ENCODE measurements at places on chromosomes 5 and 9. TPM values are rescaled to one million over a fixed set of nuclear protein-coding genes. Genes with fewer than 3 reads are reported as not detected.

DNA sequence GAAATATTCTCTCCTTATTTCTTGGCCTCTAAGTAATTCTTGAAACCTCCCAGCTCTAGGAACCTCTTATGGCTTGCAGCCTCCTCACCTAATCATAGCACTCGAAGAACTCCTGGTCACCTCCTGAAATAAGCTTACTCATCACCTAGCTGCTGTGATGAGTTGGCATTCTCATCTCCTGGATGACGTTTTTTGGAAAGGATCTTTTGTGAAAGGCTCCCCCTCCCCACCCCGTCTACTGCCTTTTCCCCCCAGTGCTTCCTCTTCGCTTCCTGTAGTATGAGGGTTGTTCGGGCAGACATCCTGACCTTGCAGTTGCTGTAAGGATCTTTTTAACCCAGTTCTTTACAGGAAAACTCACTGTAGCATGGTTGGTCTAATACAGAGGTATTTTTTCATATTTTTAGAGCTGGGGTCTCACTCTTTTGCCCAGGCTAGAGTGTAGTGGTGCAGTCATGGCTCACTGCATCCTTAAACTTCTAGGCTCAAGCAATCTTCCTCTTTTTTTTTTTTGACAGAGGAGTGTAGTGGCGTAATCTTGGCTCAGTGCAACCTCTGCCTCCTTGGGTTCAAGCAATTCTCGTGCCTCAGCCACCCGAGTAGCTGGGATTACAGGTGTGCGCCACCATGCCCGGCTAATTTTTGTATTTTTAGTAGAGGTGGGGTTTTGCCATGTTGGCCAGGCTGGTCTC, 41.8 kb downstream of the ARHGAP26 start:
- peak overlapping the region; percentile 83 for H3K27ac ChIP-seq
- DNase-seq, result no peak
- H3K4me1 ChIP-seq, result peaks cover 100% of the 10 kb centered on the region
- no peaks in the 10 kb centered on the region for H3K27me3 ChIP-seq
- no peaks in the 10 kb centered on the region for H3K36me3 ChIP-seq

DNA sequence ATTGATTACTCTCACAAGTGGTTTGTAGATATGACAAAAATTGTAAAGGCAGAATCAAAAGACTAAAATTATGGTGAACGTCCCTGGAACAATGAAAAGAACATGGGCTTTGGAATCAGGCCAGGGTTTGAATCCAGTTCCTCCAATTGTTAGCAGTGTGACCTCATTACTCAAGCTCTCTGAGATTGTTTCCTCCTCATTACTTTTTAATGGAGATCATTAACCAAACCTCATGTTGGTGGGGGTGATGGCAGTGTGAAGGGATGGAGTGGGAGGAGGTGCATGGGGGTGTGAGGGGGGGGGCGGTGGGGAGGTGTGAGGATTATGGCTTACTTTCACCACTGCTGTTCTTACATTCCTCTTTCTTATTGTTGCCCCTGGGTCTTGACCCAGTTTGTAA, 44.1 kb upstream of the FOXE1 start:
- no peak overlapping the region for H3K27ac ChIP-seq
- no peaks in the 10 kb centered on the region for H3K36me3 ChIP-seq
- no peak overlapping the region for H3K4me3 ChIP-seq
- DNase-seq, result no peak
- peaks cover 59% of the 10 kb centered on the region for H3K27me3 ChIP-seq
- peaks cover under 1% of the 10 kb centered on the region for H3K4me1 ChIP-seq

DNA sequence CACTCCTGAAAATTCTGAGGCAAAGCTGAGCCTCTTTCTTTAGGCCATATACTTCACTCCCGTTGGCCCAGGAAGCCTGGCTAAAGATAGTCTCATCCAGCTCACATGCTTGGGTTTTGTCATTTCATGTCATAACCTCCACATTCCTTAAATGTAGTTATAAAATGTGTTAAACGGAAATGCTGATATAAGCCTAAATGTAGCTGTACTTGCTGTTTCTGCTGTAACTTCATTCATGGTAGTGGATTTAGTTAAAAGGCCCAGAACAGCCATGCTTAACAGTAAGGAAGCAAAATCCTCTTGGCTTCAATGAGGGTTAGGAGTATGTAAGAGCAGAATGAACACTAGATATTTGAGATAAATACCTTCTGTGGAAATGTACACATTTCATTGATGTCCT, 135.8 kb upstream of the TMEM161B start:
- DNase-seq, result no peak
- H3K4me1 ChIP-seq, result peaks cover 19% of the 10 kb centered on the region
- H3K4me3 ChIP-seq, result no peak overlapping the region
- H3K27me3 ChIP-seq, result no peaks in the 10 kb centered on the region

DNA sequence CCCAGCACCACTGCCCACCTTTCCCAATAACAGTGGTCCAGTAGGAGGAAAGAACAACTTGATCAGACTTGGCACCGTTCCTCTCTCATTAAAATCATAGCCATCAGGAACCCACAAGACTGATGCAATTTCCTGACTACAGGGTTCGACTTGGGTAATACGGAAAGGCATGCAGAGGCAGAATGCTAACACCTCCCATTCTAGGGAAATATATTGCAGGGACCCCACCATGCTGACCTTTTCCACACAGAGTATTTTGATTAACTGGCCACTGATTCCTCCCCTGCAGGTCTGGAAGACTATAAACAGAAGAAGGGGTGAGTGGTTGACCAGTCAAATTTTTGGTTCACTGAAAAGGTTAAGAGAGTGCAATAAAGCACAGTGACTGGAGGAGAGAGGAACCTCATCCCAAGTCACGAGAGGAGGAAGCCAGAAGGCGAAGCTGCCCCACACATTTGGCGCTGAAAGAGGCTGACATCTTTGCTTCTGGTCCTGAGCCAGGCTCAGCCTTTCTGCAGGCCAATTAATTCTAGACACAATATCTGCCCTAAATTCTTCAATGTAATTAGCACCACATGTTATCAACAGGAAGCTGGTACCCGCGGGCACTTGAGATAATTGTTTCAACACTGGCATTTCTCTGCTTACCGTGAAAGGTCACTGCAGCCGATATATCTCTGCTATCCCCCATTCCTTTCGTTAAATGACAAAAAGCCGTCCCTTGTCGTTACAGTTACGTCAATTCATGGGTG, 64.7 kb upstream of the SPOCK1 start:
- peaks cover 13% of the 10 kb centered on the region for H3K27me3 ChIP-seq
- DNase-seq, result no peak
- H3K36me3 ChIP-seq, result no peaks in the 10 kb centered on the region

GRCh38 chr9:77839459-77840140, 191.5 kb upstream of the GNA14 start:
- H3K4me3 ChIP-seq, result no peak overlapping the region
- H3K27me3 ChIP-seq, result no peaks in the 10 kb centered on the region
- DNase-seq, result no peak
- H3K27ac ChIP-seq, result peak overlapping the region; percentile 1
- H3K36me3 ChIP-seq, result no peaks in the 10 kb centered on the region

GRCh38 chr5:53878015-53878414, 317.6 kb downstream of the NDUFS4 start:
- H3K4me3 ChIP-seq, result no peak overlapping the region
- H3K4me1 ChIP-seq, result no peaks in the 10 kb centered on the region
- DNase-seq, result no peak
- H3K27ac ChIP-seq, result no peak overlapping the region

DNA sequence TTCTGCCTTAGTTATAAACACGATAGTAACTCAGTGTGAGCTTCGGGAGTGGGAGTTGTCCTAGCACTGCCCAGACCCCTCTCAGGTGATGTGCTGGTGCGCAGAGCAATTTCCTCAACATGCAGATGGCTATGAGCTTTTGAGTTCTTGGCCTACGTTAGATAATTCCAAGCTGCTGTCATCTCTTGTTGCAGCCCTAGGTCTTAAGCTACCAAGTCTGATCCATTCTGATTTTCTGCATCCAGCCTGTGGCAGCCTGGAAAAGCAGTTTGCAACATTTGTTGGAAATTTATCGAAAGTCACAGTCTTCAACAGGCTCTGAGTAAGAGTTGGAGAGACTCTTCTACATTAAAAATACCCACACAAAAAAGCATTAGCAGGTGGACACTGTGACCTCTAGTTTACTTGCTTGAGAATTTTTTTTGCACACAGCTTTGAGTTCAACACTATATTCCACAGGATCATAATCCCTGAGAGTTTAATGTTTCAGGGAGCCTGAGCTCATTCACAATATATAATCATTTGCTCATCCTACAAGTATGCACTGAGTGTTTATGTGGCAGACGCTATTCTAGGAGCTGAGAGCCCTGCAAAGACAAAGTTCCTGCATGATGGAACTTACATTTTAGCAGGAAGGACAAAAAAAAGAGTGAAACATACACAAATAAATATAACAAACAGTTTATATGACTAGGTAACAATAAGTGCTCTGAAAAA, 91.6 kb downstream of the UBE2QL1 start:
- no peak overlapping the region for H3K27ac ChIP-seq
- H3K36me3 ChIP-seq, result no peaks in the 10 kb centered on the region
- H3K27me3 ChIP-seq, result no peaks in the 10 kb centered on the region
- peaks cover 2% of the 10 kb centered on the region for H3K4me1 ChIP-seq
- no peak for DNase-seq
- H3K4me3 ChIP-seq, result no peak overlapping the region

- no peak overlapping the region for H3K4me3 ChIP-seq
- H3K27me3 ChIP-seq, result no peaks in the 10 kb centered on the region
- no peak for DNase-seq
- peaks cover 5% of the 10 kb centered on the region for H3K4me1 ChIP-seq
Measured at GRCh38 chr5:119537704-119538103, 85.4 kb downstream of the HSD17B4 start.

DNA sequence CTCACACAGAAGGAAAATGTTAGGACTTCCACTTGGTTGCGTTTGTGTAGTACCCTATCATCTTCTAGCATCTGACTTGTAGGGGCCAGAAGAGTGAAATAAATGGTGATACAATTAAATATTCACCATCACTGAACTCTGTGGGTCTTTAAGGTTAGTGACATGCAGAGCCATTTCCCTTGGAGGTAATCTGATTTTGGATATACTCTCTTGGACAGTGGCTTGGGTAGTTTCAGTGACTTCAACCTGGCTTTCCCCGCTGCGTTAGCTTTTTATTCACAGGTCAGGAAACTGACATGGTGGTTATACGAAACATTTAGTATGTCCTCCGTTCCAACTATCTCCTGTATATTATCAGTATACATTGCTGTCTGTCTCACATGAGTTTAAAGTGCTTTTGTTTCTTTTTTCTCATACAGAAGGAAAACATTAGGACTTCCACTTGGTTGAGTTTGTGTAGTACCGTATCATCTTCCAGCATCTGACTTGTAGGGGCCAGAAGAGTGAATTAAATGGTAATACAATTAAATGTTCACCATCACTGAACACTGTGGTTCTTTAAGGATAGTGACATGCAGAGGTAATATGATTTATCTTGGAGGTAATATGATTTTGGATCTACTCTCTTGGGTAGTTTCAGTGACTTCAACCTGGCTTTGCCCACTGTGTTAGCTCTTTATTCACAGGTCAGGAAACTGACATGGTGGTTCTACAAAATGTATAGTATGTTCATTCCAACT, 883.6 kb downstream of the TAF11L14 start:
- H3K4me3 ChIP-seq, result no peak overlapping the region
- no peaks in the 10 kb centered on the region for H3K36me3 ChIP-seq
- H3K27me3 ChIP-seq, result no peaks in the 10 kb centered on the region
- no peak overlapping the region for H3K27ac ChIP-seq

DNA sequence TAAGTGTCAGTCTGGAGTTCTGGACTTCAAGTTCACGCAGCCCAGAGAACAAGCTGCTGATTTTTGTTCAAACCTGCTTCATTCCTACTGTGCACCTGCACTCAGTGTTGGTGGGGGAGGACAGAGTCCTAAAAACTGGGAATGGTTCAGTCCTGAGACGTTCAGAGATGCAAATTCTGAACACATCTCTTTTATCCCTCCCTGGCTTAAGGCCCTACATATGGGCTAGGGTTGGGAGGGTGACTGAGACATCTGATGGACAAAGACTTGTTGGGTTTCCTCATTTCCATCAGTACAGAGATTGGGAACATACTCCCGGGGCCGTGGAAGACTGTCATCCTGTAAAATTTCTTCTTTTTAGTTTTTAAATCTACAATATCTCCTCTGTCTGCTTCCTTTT, 83.0 kb upstream of the TTC23L start:
- H3K36me3 ChIP-seq, result peaks cover 6% of the 10 kb centered on the region
- no peaks in the 10 kb centered on the region for H3K4me1 ChIP-seq
- H3K27me3 ChIP-seq, result no peaks in the 10 kb centered on the region
- H3K4me3 ChIP-seq, result no peak overlapping the region
- DNase-seq, result no peak

The PCDHGB2 gene
- 8.8 TPM for total RNA-seq

The CCNJL gene
- total RNA-seq, result 6.5 TPM
